Activated CD4-positive, alpha-beta T cell treated with anti-CD3 and anti-CD28 coated beads for 36 hours (primary cell): ENCODE measurements at places on chromosomes 13 and 19.

DNA sequence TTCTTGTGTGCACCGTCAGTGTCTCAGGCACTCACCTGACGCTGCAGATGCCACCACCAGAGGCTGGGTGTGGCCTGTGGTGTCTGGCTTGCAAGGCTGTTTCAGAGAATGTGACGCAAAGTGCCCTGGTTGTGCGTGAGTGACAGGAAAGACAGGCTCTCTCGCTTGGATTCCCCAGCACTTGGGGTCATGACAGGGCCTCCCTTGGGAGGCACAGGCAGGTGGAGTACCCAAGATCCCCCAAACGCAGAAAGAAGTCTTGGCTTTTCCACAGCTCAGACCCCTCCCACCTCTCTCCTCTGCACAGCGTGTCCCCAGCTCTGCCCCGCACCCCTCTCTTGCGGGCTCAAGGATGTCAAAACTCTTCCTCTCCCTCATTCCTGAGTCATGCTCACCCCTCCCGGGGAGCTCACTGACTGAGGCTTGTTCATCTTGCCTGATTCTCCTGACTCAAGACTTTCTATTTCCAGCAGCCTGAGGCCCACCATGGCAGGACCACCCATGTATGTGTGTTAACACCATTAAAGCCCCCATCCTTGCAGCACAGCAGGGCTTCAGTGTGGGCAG, 21.0 kb downstream of the DHX34 start:
- DNase-seq, result no peak

- no peak for DNase-seq
Measured at GRCh38 chr13:27081893-27082679, 89.5 kb downstream of the USP12 start.

GRCh38 chr19:1363599-1363998, 20.1 kb upstream of the NDUFS7 start:
- DNase-seq, result no peak

DNA sequence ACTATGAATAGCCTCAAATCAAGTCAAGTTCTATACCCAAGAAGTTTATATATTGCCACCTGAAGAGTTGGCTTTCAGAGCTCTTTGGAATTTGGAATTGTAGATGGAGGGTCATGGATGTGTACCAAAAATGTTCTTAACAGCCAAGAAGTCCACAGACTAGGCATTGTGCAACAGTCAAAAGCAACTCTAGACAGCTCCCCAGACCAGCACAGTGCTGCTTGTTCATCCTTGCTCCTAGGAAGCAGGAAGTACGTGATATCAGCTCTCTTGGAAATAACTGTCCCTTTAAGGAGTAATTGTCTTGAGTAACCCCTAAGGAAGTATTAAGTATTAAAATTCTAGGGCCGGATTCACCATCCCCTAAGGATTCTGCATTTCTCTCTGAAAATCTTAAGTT, 30.7 kb upstream of the IL17D start:
- no peak for DNase-seq

GRCh38 chr13:61275251-61275650, 140.4 kb downstream of the PCDH20 start:
- DNase-seq, result no peak

GRCh38 chr13:79185580-79185979, 220.5 kb downstream of the RBM26 start:
- DNase-seq, result no peak

- DNase-seq, result no peak
Measured at GRCh38 chr19:35751839-35752745, 3.7 kb downstream of the LIN37 start.

DNA sequence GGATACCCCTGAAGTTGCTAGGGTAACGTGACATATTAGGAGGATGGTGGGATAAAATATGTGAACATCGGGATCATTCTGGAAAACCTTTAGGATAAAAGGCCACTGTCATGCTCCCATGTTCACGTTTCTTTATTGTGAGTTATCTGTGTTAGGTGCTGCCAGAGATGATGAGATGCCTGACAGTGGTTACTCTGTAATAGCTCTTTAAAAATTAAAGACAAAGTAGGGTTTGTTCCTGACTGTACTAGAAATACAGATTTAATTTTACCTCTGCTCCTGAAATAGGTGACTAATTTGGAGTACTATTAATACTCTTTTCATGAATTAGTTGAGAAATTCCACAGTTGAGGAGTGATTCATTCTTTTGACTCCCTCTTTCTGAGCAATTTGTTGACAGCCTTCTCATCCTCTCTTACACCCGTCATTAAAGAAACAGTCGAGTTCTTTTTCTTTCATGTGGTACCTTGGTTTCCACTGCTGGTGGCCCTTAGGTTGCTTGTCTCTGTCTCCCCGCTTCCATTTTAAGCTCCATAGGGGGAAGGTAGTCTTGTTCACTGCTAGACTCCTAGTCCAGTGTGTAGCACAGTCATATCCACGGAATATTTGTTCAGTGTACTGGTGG, 28.4 kb downstream of the SAE1 start:
- peak; percentile 60 for DNase-seq

DNA sequence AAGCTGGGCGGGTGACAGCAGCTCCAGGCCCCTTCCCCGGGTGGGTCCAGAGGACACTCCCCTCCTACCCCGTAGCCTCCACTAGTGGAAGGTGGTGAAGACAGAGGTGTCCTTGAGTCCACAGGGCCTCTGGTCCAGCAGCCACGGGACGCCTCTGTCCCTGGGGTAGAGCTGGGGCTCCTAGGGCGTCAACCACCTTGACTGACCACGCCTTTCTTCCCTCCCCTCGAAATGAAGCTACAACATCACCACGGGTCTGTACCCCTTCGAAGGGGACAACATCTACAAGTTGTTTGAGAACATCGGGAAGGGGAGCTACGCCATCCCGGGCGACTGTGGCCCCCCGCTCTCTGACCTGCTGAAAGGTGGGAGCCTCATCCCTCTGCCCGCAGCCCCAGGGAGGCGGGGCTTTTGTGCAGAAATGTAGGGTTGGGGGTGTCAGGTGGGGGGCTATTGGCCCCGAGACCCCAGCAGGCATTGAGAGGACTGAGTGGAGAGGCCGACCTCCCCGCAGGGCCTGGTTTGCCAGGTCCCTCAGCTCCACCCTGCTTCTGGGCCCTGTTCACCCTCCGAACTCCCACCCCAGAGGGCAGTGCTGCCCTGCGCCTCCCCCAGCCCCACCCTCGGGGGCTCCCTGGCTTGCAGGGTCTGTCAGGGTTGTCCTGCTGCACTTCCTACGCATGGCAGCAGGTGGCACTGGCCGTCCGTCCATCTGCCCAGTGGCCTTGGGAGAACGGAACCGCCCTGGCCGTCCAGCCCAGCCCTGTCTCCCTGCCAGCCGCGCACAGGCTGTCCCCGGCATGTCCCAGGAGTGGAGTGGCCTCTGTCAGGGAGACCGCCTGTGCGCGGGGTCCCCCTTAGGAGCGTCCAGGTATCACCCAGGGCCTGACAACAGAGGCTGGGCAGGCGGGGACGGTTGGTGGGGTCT, 15.7 kb downstream of the STK11 start:
- DNase-seq, result no peak

DNA sequence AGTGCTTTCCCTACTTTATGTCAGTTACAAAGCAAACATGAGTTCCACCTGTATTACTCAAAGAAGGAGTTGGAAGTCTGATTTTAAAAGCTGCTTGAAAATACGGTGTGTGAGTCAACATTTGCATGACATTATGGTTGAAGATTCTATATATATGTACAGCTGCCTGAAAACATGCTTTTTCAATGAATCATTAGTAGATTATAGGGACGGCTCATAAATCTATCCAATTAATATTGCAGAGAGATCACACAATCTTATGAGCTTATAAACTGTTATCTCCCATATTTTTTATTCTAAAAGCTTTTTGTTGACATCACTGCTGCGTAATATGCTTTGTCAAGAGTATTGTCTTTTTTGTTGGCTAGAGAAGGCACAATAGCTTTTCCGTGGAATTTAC, 873.8 kb downstream of the SLITRK6 start:
- DNase-seq, result no peak

- DNase-seq, result peak; percentile 48
Measured at GRCh38 chr19:8609279-8610040, 1.1 kb downstream of the ADAMTS10 start.

- no peak for DNase-seq
Measured at GRCh38 chr19:15123900-15124299, 16.7 kb downstream of the SYDE1 start.

DNA sequence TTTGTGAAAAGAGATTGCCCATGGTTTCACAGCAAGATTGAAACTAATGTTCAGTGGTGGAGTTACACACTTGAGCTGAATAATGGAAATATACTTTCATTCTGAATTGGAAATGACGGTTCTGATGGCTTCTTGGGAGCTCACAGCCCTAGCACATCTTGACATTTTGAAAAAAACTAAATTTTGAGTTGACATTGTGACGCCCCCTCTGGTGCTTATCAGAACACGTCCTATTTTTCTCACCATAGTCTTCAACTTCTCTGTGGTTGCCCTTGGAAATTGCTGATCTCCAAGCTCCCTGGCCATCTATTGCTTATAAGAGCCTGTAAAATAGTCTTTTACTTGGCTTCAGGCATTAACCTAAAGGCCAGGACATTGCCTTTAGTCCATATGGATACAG, 202.1 kb downstream of the OXGR1 start:
- DNase-seq, result no peak

DNA sequence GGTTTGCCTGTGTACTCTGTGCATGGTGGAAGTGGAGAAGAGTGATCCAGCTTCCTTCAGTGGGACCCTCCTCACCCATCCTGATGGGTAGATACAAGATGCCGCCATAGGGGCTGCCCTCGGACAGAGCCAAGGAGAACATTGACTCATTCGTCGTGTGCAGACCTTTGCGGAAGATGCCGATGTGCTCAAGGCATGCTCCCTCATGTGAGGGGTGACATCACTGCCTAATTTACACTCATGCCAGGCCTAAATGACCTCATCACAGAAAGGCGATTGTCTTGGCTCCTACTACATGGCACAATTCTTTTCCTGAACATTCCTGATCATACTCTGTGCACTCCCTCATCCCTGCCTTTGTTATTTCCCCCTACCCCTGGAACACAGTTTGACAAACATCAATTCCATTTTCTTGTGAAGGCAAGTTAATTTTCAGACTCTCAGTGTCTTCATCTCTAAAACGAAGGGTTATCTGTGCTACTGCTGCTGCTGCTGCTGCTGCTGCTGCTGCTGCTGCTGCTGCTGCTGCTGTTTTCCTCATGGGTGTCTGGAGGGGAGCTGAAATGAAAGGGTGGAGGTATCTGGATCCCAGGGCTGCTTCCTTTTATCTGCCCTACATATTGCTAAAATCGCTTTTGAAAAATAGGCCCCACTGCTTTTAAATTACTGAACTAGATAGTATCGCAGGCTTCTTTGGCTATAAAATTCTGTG, 146.5 kb upstream of the ARGLU1 start:
- no peak for DNase-seq

- DNase-seq, result no peak
Measured at GRCh38 chr19:4441994-4442818, 15.4 kb downstream of the UBXN6 start.

DNA sequence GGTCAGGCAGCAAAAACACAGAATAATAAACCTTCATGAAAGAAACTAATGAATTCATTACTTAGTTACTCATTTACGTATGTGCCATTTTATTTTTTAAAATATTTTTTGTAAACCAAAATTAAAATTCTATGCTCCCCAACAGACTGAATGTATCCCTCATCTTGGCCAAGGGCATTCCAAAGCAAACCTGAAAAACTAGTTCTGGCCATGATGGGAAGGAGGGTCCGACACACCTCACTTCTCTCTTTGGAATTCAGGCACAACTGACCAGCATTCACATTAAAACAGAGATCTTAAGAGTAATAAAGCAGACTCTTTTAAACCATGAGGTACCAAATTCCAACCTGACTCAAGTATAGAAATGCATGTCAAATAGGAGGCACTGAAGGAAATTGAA, 1576.9 kb upstream of the SPRY2 start:
- no peak for DNase-seq

- no peak for DNase-seq
Measured at GRCh38 chr19:45136507-45137178, 24.1 kb downstream of the NKPD1 start.

DNA sequence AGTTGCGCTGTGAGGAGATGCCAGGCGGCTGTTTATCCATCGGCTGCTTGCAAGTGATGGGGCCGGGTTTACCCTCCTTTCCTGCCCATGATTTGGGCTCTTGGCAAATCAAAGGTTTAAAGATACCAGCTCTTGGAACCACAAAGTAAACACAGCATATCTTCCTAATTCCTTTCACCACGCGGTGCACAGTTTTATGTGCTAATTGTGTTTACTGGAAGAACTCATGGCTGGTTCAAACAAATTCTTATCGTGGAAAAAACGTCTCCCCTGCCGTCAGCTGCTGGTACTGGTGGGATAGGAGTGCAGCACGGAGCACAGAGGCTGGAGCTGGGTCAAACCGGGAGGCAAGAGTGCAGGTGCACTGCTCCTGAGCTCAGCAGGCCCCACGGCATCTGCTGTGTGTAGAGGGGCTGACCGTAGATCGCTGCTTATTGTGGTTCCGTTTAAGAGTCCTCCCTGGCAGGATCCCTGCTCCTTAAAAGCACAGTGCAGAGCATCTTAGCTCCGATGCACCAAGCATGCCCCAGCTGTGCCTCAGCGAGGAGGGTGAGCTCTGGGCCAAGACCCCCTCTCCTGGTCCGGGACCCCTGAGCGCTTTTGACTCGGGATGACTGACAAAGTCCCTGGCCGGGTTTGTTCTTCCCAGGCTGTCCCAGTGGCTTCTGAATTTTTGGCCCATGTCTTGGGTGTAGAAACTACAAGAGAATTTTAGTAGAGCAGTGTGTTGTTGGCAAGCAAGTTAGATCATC, 51.3 kb upstream of the GAS6 start:
- no peak for DNase-seq

GRCh38 chr13:66113882-66114526, 1116.1 kb downstream of the PCDH9 start:
- DNase-seq, result no peak

GRCh38 chr19:3440082-3440481, 40.2 kb downstream of the SMIM24 start:
- DNase-seq, result peak; percentile 78

DNA sequence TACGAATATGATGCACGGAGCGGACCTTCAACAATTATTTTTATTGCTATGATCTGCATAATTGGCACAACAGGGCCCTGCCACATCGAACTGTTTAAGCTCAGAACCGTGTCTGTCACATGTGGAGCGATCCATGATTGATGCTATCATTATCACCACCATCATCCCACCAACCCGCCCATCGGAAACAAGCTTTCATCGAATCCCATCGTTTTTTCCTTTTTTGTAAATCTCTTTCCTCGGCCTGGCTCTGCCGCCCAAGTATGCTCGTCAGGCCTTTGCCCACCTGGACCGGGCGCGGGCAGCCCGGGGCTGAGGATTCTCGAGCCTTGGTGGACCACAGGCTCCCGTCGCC, 533 bp upstream of the DCAF15 start:
- no peak for DNase-seq

GRCh38 chr19:12668932-12669269, 2.3 kb downstream of the WDR83 start:
- peak; percentile 82 for DNase-seq

- peak; percentile 24 for DNase-seq
Measured at GRCh38 chr13:19681517-19681916, 48.1 kb downstream of the MPHOSPH8 start.
